ENCODE measurements at places on chromosomes 13 and 19.

DNA sequence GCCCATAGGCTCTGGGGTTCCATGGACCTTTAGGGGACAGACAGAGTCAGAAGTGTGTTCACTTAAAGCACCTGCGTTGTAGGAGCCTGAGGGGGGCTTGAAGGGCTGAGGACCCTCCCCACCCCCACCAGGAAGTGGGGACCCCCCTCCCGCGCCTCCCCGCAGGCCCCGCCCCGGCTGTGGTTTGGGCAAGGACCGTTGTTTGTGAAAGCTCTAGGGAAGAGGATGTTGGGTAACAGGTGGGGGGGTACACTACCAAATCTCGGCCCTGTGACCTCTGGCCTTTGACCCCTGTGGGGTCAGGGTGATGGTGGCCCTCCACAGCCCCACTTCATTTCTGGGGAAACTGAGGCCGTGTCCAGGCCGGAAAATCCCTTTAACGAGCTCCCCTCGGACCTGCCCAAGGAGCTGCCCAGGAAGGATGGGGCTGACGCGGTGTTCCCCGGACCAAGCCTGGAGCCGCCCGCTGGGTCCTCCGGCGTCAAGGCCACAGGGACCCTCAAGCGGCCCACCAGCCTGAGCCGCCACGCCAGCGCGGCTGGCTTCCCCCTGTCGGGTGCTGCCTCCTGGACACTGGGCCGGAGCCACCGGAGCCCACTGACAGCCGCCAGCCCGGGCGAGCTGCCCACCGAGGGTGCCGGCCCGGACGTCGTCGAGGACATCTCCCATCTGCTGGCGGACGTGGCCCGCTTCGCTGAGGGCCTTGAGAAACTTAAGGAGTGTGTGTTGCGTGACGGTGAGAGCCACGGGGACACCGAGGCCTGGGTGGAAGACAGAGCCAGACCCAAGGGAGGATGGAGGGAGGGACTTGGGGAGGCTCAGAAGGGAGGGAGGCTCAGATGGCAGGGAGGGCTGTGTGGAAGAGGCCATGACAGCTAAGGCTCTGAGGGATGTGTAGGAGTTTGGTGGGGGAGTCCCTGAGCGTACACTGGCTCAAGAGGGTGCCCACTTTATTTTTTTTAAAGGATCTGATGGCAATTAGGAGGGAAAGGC, 1.3 kb downstream of the ARHGAP45 start:
- DNase-seq, result no peak

DNA sequence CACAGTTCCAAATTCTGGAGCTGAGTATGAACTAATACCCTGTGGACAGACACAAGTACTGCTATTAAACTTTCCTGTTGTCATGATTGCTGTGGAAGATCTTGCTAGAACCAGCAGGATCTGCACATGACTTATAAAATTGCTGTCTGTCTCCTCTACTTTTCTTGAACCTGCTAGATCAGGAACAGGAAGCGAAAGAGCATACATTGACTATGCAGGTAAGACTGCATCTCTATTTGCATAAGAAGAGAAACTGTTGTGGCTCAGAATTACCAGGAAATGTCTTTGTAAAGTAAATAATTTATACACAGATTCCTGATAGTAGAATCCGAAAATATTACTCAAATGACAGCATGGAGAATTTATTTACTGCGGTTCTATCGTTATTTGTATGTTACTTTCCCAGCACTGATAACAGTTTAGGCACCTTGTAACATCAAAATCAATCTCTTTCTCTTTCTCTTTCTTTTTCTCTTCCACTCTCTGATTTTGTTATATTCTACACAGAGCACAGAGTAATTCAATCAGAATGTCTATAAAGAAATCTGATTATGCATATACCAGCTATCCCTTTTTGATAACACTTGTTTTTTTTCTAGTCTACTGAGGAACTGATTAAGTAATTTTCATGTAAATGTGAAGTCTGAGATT, 226.5 kb downstream of the MYO16 start:
- no peak for DNase-seq

GRCh38 chr19:4425537-4425936, 23.1 kb downstream of the CHAF1A start:
- DNase-seq, result no peak

- DNase-seq, result no peak
Observed at GRCh38 chr13:73522937-73523336, 464.1 kb downstream of the KLF5 start.

- no peak for DNase-seq
Observed at GRCh38 chr13:52961256-52961910, 67.2 kb upstream of the OLFM4 start.

GRCh38 chr13:29564818-29565217, 30.7 kb downstream of the SLC7A1 start:
- DNase-seq, result no peak

DNA sequence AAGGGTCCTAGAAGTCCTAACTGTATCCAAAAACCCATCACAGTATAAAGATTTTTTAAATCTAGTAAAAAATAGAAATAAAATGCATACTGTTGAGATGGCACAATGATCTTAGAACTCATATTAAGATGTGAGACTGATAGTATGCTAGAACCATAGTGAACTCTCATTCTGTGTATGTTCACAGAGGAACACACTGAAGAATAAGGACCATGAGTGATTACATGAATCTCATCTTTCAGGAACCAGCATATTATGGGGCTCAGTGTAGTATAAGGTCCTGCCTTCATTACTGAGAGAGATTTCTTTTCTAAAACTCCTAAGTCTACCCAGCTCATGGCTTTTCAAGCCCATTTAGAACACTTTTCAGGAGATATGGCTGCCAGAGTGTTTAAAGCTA, 59.8 kb upstream of the RFC3 start:
- DNase-seq, result no peak

DNA sequence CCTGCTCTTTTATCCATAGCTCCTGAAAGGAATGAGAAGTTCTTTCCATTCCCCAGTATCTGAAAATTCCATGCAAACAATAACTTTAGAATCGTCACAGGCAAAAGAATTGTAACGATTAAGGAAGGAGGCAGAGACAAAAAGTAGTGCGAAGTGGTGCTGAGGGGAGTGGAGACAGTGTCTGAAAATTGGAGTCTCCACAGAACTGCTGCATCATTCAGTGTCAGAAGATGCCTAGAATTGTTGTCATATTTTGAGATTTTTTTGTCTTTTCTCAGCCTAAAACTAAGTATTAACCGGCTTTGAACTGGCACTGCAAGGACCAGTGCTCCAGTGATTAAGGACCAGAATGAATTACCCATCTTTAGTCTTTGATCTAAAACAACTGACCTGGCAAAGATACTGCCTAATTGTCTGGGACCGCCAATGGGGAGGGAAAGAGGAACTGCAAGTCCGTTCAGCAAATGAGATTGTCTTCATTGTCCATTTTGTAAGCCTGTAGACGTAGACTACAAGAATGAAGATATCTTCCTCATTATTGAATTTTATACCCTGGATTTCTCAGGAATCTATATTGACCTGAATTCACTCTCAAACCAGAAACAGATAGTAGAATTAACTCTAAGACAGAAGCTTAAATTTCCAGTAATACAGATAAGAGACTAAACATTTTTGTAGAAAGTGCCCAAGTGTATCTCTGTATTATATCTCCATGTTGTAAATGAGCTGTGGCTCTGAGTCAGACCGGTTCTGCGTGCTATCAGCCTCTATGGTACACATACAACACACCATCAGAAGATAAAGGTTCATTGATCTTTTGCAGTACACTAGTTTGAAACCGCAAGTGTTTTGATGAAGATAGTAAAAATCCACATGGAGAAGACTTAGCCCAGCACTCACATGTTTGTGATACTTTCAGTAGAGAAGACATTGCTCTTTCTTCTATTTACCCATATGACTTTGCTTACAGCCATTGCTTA, 293.2 kb downstream of the EFNB2 start:
- no peak for DNase-seq

DNA sequence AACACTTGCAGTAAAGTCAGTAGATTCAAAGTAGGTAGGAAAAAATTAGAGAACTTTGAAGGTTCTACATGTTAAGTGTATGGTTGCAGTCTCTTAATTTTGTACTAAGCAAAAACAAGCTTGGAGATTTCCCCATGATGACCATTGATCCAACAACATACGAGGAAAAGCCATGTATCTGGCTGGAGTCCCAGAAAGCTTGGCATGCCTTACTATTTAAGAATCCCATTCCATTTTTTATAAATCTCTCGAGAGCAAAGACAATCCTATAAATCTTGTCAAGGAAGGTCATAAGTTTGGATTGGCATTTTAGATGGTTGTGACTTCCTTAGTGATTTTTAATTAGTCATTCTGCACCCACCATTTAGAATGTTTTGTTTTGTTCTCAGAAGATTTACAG, 495.9 kb downstream of the GPC5 start:
- DNase-seq, result no peak

- no peak for DNase-seq
Observed at GRCh38 chr19:4555657-4556561, 3.6 kb downstream of the SEMA6B start.

DNA sequence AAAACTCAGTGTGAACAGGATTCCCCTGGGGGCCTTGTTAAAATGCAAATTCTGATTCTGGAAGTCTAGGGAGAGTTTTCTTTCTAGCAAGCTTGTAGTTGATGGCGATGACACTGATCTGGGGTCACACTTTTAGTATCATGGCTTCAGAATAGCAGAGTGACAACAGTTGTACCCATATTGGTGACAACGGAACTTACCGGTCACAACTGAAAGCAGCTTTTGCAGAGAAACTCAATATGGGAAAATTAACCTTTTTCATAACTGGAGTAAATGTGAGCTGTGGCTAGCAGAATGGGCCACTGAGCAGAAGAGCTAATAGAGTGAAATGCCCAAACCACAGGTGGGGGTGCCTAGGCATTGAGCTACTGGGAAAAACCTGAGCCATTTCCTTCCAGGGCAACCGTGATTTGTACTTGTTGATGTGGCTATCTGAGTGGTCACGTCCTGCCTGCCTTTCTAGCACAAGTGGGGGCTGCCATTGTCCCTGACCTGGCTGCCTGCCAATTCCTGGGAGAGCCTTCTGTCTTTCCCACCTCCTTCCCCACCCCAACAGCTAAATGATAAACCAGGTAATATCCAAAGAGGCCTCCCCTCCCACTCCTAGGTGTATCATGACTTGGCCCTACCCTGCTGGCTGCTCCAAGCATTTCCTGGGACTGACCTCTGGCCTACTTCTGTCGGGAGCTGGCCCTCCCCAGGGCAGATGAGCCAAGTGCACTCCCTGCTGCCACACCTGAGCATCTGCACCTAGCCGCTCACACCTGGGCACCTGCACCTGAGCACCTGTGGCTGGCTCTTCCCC, 1.7 kb upstream of the SLC10A2 start:
- DNase-seq, result no peak

DNA sequence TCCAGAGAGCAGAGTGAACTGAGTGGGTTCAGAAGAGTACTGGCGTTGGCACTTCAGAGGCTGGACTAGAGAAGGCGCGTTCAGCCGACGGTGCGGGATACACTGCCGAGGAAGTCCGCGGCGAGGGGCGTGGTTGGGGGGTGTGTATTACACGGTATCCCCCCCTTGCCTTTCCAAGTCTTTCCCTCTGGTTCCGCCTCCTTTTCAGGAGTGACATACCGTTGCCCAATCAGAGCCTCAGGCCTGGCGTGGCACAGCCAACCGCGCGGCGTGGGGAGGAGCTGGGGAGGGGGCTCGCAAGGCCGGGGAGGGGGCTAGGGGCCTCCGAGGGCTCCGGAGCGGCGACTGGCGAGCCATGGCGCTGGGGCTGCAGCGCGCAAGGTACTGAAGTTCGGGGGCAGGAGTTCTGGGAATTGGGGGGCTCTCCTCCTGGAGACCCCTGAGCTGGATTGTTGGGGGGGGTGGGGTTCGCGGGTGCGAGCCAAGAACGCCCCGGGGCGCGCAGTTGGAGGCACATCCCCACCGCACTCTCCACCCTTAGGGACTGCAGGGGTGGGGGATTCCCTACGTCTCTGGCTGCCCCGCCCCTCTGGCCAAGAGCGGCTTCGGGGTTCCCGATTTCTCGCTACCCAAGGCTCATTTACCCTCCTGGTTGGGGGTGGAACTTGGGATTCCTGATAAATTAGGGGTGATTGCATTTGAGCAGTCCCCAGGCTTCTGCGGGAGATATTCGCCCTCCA, at the start of gene HIF3A:
HIF3A (plus strand) TSS at position 321 of the 740 bp plus-strand sequence; CDS start at position 356, 35 bp downstream.
- DNase-seq, result no peak

- DNase-seq, result no peak
Observed at GRCh38 chr13:94559222-94559795, 36.6 kb downstream of the TGDS start.

DNA sequence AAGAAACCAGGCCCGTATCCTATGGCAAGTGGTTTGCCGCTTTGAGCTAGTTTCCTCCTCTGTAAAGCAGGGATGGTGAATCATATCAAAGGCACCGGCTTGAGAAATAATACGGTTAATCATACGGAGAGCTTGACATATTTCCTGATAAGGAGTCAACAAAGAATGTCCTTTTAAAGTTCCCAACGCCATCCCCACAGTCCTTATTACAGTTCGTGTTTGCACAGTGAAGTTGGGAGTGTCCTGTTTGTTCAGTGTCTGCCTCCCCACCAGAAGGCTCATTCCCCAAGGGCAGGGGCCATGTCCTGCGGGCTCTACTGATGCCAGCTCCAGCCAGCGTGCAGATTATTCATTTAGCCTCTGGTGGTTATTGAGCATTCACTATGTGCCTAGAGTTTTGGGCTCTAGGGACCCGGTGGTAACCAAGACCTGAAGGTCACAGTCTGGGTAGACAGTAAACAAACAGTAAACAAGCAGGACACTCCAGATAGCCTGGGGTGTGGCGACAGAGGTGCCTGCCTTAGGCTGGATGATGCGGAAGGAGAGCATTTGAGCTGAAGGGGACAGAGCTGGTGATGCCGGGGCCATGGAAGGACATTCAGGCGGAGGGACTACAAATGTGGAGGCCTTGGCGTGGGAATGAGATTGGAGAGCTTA, 6.3 kb downstream of the GRAMD1A start:
- no peak for DNase-seq

Measured in stimulated activated CD4-positive, alpha-beta T cell treated with anti-CD3 and anti-CD28 coated beads, Interleukin-1b, Interleukin-23, amount 100 ng/mL, for 1 hour (primary cell).